ENCODE measurements at places on chromosomes 2 and 18.

DNA sequence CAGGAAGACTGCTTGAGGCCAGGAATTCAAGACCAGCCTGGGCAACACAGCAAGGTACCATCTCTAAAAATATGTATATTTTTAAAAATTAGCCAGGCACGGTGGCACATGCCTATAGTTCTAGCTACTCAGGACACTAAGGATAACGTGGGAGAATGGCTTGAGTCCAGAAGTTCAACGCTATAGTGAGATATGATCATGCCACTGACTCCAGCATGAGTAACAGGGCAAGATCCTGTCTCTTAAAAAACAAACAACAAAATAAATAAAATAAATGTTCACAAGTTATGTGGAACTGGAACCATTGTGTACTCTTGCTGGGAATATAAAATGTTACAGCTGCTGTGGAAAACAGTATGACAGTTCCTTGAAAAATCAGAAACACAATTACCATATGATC lies 47.2 kb downstream of the USP34 start:
- H3K4me3 ChIP-seq, result no peak overlapping the region
- peaks cover 74% of the 10 kb centered on the region for H3K4me1 ChIP-seq
- no peak for DNase-seq
- no peaks in the 10 kb centered on the region for H3K27me3 ChIP-seq
- no peak overlapping the region for H3K27ac ChIP-seq

- H3K27ac ChIP-seq, result no peak overlapping the region
- no peak for DNase-seq
- H3K36me3 ChIP-seq, result no peaks in the 10 kb centered on the region
- no peaks in the 10 kb centered on the region for H3K27me3 ChIP-seq
Observed at GRCh38 chr18:25061395-25061794, 290.6 kb downstream of the ZNF521 start.

GRCh38 chr18:7711495-7711894 lies 144.4 kb downstream of the PTPRM start:
- no peaks in the 10 kb centered on the region for H3K4me1 ChIP-seq
- H3K27me3 ChIP-seq, result no peaks in the 10 kb centered on the region
- no peak overlapping the region for H3K27ac ChIP-seq
- H3K4me3 ChIP-seq, result no peak overlapping the region
- no peak for DNase-seq

- no peak for DNase-seq
- no peak overlapping the region for H3K27ac ChIP-seq
- no peaks in the 10 kb centered on the region for H3K27me3 ChIP-seq
- no peak overlapping the region for H3K4me3 ChIP-seq
Observed at GRCh38 chr2:113225263-113226259, 51.8 kb downstream of the PSD4 start.

- no peak overlapping the region for H3K4me3 ChIP-seq
- DNase-seq, result no peak
- H3K27me3 ChIP-seq, result no peaks in the 10 kb centered on the region
Observed at GRCh38 chr2:86140969-86141392, 34.9 kb downstream of the PTCD3 start.

DNA sequence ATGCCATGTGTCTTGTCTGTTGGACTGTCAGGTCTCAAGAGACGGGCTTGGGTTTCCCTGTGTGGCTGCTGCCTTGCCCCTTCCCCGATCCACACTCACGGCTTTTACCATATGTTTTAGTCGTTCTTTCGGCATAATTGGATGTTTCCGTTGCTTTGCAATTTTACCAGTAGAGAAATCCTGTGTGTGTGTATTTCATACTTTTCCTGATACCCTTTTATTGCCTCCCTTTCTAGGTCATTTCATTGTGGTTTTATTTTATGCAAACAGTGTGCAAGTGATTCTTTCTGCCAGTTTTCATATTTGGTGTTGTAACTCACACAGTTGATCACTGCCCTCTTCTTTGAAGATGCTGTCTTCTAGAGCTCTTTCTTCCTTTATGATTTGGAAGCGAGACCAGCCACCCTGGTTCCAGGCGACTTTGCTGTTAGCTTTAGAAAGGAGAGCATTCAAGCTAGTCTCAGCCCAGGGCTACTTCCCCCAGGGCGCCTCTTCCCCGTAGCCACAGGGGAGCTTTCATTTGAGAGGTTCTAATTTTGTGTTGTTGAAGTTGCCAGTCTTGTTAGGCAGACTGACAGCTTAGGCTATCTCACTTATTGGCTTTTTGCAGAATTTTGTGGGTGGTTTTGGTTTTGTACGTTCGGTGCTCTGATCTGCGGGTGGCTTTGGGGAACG lies 17.0 kb downstream of the SH3BP4 start:
- H3K36me3 ChIP-seq, result no peaks in the 10 kb centered on the region
- H3K27ac ChIP-seq, result no peak overlapping the region
- no peaks in the 10 kb centered on the region for H3K27me3 ChIP-seq
- peaks cover 15% of the 10 kb centered on the region for H3K4me1 ChIP-seq

GRCh38 chr2:9647884-9648283 lies 17.1 kb upstream of the YWHAQ start:
- no peak overlapping the region for H3K4me3 ChIP-seq
- DNase-seq, result no peak
- no peaks in the 10 kb centered on the region for H3K36me3 ChIP-seq
- no peak overlapping the region for H3K27ac ChIP-seq
- peaks cover 4% of the 10 kb centered on the region for H3K4me1 ChIP-seq
- peaks cover 26% of the 10 kb centered on the region for H3K27me3 ChIP-seq
